Activated naive CD8-positive, alpha-beta T cell treated with anti-CD3 and anti-CD28 coated beads, Interleukin-2, amount 50 U/mL, for 24 hours (primary cell): ENCODE measurements at places on chromosomes 12 and 14.

GRCh38 chr12:6552140-6552551, 3.7 kb downstream of the IFFO1 start:
- DNase-seq: no peak

DNA sequence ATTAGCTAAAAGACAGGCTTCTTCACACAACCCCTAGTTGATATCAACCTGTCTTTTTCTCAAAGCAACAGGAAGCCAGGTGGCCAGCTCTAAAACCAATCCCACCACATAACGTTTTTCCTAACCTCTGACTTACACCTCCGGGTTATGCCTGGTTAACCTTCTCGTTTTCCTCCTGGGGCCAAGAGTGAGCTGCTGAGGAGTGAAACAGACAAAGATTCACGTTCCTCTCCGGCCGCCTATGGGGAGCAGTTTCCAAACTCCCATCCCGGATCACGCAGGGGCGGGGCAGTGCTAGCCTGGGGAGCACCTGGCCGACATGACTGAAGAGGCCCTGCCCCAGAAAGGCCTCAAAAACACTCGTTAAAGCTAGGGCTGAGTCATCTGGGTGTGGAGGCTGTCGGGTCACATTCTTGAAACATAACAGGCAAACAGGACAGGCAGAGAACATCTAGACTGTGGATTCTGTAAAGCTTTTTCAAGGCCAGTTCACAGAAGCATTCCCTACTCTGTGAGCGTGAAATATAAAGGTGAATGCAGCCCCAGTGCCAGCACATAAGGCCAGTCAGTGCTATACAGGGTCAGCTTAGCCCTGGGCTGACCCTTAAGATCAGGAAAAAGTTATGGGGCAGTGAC, 25.9 kb upstream of the LGALS3 start:
- peak; percentile 47 for DNase-seq

GRCh38 chr12:597926-598568, 65.2 kb downstream of the NINJ2 start:
- DNase-seq: no peak

- DNase-seq: no peak
These were observed 64.8 kb downstream of the CCDC60 start for GRCh38 chr12:119399301-119399700.

GRCh38 chr12:20028033-20028432, 340.3 kb upstream of the PDE3A start:
- DNase-seq: no peak

DNA sequence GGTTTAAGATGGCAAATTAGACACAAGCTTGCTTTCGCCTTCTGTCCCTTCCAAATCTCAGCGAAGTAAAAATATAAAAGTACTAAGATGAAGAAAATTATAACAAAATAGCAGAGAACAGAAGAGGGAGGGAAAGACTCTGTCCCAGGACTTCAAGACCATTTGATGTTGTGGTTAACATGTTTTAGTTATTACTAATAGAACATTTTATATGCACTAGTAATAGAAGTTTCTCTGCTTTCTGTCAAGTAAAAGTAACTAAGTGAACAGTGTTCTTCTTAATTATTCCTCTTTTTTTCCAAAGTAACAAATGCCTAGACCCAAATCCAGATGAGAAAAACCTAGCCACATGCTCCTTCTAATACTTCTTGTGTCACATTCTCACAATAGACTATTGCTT, 85.1 kb upstream of the DAAM1 start:
- no peak for DNase-seq

GRCh38 chr14:104350463-104351185, 212.2 kb downstream of the KIF26A start:
- DNase-seq: no peak

DNA sequence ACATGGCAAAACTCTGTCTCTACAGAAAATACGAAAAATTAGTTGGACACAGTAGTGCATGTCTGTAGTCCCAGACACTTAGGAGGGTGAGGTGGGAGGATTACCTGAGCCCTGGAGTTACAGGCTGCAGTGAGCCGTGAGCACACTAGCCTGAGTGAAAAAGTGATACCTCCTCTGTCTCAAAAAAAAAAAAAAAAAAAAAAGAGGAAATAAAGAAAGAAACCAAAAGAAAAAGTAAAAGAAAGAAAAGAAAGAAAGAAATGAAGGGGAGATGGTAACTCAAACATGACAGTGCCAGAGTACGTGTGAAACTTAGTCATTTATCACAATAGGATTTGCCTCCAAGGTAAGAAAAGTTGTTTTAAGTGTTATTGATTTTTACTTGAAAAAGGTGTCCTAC, 407.0 kb upstream of the MGAT4C start:
- no peak for DNase-seq

GRCh38 chr12:40055776-40056175, 50.1 kb downstream of the SLC2A13 start:
- no peak for DNase-seq

DNA sequence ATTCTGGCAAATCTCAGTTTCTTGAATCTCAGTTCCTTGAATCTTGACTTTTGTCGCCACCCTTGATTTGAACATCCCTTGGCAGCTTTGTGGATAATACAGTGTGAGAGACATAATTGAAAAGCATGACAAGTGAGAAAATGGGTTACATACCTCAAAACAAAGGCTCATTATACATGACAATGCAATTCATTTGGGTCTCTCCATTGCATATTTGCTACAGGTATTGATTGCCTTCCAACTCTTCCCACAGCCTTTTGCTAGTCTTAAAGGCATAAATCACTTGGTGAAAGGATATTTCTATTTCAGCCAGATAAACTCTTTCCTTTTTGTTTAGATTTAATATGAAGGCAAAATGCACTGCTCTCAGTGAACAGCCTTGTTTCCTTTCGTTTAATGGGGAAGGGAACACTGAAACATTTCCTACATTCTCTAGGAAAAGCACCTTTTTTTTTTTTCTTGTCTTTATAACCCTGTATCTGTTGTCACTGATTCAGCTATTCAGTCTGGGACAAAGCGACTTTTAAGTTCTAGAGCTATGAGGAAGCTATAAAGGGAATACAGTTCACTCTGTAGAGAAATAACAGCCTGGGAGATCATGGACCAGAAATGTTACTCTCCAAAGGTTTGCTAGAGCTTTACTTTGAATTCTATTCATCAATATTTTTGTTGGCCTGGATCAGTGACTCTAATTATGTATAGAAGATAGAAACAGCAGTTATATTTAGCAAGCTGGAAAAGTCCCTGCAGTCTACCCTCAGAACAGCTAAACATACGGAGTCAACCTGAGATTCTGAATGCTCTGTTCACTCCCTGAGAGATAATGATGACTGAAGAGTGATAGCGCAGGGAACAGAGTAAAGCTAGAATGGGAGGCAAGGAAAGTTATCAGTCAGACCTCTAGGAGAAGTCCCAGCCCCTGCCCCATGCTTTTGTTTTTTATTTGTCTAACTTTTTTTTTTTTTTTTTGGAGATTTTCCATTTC, 311.4 kb downstream of the RGS6 start:
- DNase-seq: no peak

GRCh38 chr14:88554457-88555286, at the start of gene PTPN21:
PTPN21 (minus strand) TSS chr14:88555007; CDS start chr14:88550417, 4,590 bp downstream.
- DNase-seq: peak; percentile 23

GRCh38 chr12:100656141-100656540, 82.7 kb downstream of the GAS2L3 start:
- no peak for DNase-seq

DNA sequence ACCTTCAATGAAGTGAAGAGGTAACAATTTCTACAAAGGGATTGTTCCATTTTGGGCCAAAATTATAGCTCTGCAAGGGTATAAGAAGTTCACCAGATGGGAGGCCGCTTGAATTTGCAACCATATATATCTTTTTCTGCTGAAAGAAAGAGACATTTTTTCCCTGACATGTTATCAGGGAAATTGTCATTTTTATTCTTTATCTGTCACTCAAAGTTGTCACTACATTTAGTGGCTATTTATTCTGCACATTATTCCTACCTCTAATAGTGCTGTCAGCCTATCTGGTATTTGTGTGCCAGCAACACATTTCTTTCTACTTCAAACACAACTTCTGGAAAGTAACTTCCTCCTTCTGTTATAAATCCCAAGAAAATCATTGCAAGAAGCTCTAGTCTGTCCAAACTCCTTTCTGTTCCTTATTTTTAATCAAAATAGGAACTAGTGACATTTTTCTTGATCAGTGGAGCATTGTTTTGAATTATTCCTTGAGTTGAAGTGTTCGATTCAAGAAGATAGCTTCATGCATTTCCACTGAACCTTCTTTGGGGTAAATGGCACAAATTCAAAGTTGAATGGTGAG, 137.9 kb upstream of the ATP2B1 start:
- no peak for DNase-seq

- no peak for DNase-seq
These were observed 106.9 kb upstream of the TMEM233 start for GRCh38 chr12:119486599-119487154.

GRCh38 chr12:58310809-58311622, 369.6 kb downstream of the ATP23 start:
- no peak for DNase-seq

DNA sequence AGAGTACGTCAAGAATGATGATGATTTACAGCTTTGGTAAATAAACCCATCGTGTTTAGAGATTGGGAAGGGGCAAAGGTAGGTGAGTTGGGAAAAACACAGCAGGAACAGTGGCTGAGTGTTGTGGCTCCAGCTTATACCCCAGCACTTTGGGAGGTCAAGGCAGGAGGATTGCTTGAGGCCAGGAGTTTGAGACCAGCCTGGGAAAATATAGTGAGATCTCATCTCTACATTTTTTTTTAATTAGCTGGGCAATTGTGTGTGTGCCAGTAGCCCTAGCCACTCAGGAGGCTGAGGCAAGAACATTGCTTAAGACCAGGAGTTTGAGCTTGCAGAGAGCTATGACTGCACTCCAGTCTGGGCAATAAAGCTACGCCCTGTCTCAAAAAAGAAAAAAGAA, 77.1 kb downstream of the RASSF9 start:
- no peak for DNase-seq

DNA sequence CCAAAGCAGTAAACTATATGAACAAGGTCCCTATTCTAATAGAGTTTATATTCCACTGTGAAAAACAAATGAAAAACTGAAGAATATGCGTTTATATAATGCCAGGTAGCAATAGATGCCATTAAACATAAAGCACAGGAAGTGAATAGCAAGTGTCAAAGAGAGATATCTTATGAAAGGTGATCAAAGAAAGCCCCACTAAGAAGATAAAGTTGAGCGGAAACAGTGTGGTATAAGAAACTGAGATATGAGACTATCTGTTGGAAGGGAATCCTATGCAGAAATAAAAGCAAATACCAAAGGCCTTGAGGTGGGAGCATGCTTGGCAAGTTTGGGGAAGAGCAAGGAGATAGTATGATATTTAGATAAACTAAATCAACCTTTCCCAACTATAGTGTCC, 123.1 kb upstream of the FAR2 start:
- no peak for DNase-seq

DNA sequence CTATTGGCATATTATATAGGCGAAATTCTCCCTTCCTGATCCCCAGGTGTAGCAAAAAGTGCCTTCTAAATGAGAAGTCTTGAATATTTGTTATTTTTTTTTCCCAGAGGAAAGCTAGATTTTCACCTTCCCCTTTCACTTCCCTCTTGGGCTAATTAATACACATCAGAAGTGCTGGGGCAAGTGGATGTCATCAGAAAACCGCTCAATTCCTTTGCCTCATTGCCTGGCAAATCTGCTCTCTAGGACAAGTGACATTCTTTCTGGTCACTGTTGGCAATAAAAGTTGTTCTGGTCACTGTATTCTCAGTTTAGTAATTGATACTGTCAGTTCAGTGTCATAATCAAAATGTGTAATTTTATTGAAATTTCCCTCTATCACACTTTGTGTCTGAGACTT, 174.5 kb downstream of the ETNK1 start:
- DNase-seq: no peak

DNA sequence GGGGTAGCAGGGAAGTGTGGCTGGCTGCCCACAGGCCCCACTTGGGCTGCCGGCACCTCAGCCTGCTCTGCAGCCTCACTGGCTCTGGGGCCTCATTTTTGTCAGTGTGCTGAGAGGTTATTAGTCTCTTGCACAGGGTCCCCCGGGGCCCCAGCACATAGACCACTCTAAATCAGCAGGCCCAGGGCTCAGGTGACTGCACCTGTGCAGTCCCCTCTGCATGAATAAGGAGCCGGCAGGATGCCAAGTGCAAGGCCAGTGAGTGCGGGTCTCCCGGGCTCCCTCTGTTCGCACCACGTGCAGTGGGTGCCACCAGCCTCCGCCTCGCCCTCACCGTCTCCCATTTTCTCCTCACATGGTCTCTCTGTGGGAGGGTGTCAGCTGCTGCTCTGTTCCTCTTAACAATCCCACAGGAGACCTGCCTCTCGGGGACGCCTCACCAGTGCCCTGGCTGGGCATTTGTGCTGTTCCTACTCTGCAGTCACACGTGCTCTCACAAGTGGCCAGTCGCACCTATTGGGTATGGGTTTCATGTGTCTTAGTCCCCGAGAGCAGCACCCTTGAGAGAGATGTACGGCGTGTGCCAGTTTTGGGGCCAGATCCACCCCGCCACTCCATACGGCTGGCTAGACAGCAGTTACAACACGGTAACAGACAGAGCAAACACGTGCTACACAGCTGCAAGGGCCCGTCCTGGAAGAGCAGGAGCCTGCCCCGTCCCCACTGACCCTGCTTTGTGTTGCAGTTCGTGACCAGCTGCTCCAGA, 40.4 kb downstream of the MMAB start:
- no peak for DNase-seq

DNA sequence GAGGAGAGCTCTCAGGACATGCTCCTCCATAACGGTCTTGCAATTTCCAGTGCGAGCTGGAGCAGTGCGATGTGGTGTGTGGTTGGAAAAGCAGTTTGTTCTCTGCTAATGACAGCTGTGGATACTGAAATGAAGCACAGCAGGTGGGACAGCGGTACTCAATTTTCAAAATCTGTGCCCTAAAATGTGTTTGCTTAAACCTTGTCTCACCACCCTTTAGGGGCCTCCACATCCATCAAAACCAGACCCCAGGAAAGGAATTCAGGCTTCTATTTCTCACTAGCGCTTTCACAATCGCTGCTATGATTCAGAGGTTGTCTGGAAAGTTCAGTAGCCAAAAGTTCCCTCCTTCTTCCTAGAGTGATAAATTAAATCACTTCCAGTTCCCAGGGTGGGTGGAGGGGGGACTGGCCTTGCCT, 440.8 kb downstream of the EGLN3 start:
- no peak for DNase-seq

DNA sequence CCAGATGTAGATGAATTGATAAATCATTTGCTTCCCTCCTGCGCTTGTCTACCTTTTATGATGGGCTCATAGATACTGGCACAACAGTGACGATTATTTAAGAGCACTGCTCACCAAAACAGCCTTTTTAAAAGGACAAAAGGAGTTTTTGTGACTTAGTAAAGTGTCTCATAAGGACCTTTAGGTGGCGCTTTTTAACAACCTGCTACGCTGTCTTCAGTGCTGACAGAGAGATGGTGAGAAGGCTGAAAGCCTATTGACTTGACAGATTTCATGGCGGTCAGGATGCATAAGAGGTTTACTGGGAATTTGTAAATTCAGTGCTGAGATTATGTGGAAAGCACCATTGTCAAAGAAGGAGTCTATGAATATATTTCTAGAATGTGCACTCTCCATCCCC, 87.6 kb downstream of the SLC15A5 start:
- DNase-seq: no peak

DNA sequence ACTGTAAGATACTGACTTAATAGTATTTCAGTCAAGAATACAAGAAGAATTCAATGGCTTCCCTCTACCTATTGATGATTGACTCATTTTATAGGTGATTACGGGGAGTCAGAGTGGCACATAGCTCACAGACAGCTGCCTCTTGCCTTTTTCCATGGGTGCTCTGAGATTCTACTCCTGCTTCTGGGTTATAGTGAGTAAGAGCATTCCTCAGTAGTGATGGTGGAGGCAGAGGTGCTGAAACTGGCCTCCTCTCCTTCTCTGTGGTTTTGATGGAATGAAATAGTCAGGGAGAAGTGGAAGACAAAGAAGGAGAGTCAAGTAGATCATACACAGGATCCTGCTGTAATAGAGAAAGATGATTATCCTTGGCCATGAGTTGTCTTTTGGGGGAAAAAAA, 438.2 kb upstream of the FAR2 start:
- no peak for DNase-seq
